GM04504 (cell line): ENCODE measurements at places on chromosomes 4 and X.

- DNase-seq: no peak
These were observed 336.8 kb downstream of the BCOR start for GRCh38 chrX:39760930-39761329.

DNA sequence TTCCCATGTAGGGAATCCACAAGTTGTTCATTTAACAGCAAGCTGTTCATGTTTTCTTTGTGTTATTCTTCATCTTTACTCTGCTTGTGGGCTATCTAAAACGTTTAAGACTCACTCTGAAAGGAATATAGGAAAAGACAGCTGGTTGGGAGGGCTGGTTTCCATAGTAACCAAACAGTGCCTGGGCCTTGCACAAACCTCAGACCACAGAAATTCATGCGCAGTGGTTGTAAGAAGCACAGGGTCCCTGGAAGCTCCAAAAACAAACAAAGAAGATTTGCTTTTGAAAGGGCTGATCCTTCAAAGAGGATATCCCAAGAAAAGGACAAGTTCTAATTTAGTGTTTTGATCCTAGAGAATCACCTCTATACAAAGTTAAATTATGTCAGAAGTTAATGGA, 7.8 kb downstream of the SERTM2 start:
- no peak for DNase-seq

DNA sequence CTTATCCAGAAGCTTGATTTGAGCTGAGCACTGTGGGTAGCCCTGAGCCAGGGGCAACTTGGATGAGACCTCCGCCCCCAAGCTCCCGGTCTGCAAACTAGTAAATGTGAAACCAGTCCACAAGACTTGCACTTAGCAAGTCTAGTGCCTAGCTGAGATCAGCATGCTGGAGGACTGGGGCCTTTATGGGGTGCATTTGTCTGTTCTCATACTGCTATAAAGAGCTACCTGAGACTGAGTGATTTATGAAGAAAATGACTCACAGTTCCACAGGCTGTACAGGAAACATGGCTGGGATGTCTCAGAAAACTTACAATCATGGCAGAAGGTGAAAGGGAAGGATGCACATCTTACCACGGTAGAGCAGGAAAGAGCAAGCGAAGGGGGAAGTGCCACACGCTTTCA, 42.1 kb upstream of the HOPX start:
- DNase-seq: no peak

DNA sequence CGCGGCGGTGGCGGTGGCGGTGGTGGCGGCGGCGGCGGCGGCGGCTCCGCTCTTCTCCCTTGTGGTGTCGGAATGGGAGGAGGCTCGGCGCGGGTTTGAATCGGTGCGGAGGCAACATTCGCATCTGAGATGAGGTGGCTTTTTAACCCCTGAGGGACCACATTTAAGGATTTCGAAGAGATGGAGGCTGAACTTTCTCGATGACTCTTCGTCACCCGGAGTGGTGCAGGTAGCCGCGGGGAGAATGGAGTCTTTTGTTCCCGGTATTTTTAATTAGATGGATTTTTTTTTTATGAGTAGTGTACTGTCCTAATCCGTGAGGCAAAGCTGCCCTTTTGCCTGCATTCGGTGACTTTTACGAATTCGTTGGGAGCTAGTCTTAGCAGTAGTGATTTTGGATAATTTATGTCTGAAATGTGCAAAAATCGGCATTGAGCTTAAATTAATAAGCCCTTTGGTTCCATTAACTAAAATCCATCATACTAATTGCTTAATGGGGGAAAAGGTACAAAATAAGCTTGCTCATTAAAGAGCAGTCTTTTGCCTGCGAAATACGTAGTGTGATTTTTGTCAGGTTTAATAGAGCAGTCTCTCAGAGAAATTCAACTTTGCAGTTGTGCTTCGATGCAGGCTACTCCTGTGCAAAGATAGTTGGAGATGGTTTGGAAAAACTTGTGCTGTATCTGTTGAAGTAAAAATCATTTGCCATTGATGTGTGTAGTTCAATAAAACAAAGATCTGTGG, 206.2 kb downstream of the TENM3 start:
- DNase-seq: no peak
